Stimulated activated CD8-positive, alpha-beta memory T cell treated with anti-CD3 and anti-CD28 coated beads, Interleukin-7, amount 100 ng/mL, for 1 hour (primary cell): ENCODE measurements at places on chromosomes 5 and 9.

DNA sequence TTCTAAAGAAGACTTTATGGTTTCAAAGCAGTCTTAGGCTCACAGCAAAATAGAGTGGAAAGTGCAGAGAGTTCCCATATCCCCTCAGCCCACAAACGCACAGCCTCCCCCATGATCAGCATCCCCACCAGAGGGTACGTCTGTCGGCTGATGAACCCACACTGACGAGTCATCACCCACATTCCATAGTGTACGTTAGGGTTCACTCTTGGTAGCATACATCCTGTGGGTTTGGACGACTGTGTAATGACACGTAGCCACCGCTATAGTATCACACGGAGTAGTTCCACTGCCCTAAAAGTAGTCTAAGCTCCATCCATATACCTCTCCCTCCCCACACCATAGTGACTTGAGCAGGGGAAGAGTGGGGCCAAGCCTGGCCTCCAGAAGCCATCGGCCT, 135.7 kb upstream of the PHYKPL start:
- no peak for DNase-seq

GRCh38 chr9:16145196-16145950, 592.5 kb downstream of the CCDC171 start:
- DNase-seq: no peak

- DNase-seq: no peak
Measured at GRCh38 chr5:14167211-14167845, 24.2 kb downstream of the TRIO start.

- DNase-seq: peak; percentile 3
Measured at GRCh38 chr5:133287500-133287899, 235.7 kb downstream of the HSPA4 start.

- no peak for DNase-seq
Measured at GRCh38 chr9:113665756-113666155, 202.2 kb downstream of the RGS3 start.
